ENCODE measurements at places on chromosomes 2 and 18.

DNA sequence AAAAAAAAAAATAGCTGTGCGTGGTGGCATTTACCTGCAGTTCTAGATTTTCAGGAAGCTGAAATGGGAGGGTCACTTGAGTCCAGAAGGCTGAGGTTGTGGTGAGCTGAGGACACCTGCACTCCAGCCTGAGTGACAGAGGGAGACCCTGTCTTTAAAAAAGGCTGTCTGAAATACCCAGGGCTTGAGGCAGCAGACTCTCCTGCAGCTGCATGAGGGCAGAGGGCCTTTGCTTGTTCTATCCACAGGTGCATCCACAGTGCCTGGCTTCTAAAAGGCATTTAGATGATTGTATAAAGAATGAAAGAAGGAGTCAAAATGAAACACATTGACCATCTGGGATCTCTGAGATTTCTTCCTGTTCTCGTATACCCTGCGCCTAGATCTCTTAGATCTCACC, 152.9 kb downstream of the MGAT5 start:
- no peak for DNase-seq

- no peak for DNase-seq
Measured at GRCh38 chr2:218229239-218229638, 12.2 kb downstream of the ARPC2 start.

DNA sequence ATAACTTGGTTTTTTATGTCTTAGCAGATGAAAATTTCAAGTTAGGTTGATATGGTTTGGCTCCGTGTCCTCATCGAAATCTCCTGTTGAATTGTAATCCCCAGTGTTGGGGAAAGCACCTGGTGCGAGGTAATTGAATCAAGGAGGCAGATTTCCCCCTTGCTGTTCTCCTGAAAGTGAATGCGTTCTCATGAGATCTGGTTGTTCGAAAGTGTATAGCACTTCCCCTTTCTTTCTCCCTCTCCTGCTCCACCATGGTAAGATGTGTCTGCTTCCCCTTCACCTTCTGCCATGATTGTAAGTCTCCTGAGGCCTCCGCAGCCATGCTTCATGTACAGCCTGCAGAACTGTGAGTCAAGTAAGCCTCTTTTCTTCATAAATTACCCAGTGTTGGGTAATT, 242.1 kb upstream of the TNP1 start:
- no peak for DNase-seq

DNA sequence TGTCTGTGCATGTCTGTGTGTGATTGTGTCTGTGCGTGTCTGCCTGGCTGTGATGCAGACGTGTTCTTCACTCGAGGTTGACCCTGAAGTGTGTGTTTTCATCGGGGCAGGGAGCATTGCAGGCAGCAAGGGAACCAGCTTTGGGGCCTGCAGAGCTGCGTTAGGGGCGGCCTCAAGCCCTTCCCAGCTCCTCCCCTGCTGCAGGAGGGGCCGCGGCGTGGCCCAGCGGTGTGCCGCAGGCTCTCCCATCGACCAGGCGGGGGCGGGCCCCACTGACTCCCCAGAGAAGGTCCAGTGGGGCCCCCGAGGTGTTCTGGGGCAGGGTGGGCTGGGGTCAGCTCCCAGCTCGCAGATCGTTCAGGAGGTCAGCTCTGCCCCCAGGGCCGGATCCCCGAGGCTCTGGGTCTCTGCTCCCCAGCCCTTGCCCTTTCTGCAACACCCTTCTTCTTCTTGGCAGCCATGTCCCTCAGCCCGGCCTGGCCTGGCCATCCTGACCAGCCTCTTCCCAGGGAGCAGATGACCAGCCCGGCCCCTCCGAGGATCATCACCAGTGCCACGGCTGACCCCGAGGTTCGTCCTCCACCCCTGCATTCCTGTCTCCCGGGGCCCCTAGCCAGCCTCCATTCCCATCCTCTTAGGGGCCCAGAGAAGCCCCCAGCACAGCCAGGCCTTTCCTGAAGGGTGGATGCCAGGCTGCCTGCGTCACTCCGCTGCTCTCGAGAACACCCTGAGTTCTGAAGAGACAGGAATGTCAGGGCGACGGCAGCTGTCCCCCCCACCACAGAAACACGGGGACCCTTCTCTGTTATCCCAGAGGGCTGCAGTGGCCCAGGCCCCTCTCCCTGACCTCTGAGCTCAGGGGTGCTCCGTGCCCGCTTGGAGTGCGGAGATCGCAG, 11.1 kb upstream of the KLHL30 start:
- DNase-seq, result no peak

DNA sequence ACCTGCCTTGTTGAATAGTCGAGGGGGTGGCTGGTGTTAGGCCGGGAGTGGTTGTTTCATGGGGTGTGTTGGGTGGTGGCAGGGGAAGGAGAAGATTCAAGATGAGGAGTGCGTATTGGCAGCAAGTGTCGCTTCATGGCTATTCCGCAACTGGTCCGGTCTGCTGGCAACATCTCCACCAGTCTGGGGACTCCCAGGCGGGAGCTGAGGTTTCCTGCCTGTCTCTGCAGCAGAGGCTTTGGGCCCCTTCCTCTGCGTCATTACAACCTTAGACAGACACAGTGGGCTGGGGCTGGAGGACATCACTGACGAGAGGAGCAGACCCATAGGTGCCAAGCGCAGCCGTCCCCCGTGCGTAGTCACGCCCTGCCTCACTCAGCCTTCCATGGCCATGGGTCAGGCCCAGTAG, 64.0 kb upstream of the MCFD2 start:
- no peak for DNase-seq
